GM23338 (cell line): ENCODE measurements at places on chromosomes 2 and 18.

- no peak for DNase-seq
- H3K27me3 ChIP-seq, result no peaks in the 10 kb centered on the region
- no peak overlapping the region for H3K27ac ChIP-seq
- H3K36me3 ChIP-seq, result no peaks in the 10 kb centered on the region
- no peak overlapping the region for H3K4me3 ChIP-seq
Observed at GRCh38 chr2:134676960-134677359, 41.8 kb downstream of the TMEM163 start.

DNA sequence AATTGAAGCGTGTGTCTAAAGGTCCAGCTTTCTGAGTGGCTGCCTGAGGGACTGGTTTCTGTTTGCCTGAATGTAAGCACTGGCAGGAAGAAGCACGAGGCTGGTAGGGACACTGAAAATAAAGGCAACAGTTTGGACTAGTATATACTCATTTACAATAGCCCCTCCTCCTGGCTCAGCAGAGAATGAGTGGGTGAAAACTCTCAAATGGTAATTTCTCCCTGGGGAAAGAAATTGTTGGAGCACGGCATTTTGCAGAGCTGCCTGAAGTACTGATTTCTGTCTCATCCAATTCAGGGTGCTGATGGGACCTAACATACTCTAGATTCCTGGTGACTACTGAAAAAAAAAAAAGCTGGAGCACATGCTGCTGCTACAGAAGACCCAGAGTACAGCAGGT lies 17.3 kb upstream of the SPP2 start:
- DNase-seq, result no peak
- H3K4me3 ChIP-seq, result no peak overlapping the region
- H3K36me3 ChIP-seq, result no peaks in the 10 kb centered on the region
- H3K27ac ChIP-seq, result no peak overlapping the region
- no peaks in the 10 kb centered on the region for H3K4me1 ChIP-seq

GRCh38 chr2:56534321-56534720 lies 350.5 kb downstream of the CCDC85A start:
- H3K4me3 ChIP-seq, result no peak overlapping the region
- H3K27ac ChIP-seq, result no peak overlapping the region
- H3K36me3 ChIP-seq, result no peaks in the 10 kb centered on the region
- H3K27me3 ChIP-seq, result no peaks in the 10 kb centered on the region
- no peaks in the 10 kb centered on the region for H3K4me1 ChIP-seq
- no peak for DNase-seq

DNA sequence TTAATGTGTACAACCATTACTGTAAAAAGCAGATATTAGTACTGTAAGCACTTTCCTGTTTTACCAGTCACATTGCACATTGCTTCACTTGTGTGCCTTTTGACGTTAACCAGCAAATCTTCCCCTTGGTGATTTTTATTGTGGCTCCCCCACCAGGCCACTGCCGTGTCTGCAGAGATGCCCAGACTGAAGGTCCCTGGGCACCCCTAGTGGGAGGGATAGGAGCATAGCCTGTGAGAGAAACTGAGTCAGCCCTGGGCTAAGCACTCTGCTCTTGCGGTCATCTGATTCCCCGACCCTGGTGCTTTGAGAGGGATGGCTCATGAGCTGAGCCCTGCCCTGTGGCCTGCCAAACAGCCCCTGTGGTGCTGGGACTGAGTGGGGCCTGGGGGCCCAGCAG lies 73.4 kb downstream of the INPP4A start:
- no peaks in the 10 kb centered on the region for H3K27me3 ChIP-seq
- H3K36me3 ChIP-seq, result no peaks in the 10 kb centered on the region
- H3K27ac ChIP-seq, result no peak overlapping the region
- no peak overlapping the region for H3K4me3 ChIP-seq
- peak; percentile 37 for DNase-seq

DNA sequence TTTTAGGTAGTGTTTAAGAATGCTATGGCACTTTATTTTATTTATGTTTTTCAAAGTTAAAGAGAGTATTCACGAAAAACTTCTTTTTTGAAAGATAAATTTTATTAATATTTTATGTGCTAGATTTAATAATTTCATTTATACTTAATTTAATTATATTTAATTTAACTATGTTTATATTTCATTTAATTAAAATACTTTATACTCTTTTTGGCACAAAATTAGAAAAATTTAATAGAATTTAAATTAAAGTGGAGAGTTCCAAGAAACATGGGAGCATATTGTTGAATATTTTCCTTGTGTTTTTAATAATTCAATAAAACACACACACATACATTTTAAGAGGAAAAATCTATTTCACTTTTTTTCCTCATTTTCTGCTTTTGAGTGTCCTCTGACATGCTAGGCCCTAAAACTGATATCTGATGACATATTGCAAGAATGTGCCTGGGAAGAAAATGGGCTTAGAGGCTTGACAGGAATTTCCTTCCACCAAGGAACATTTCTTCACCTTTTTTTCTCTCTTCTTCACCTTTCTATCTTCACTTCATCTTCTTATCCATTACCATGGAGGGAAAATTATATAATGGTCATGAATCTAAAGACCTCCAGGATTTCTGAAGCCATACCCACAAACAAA lies 15.4 kb downstream of the ARHGAP28 start:
- no peak for DNase-seq
- no peaks in the 10 kb centered on the region for H3K27me3 ChIP-seq
- peaks cover 6% of the 10 kb centered on the region; the same call in 1 of the 2 replicates for H3K4me1 ChIP-seq
- no peak overlapping the region for H3K4me3 ChIP-seq
- no peak overlapping the region for H3K27ac ChIP-seq
- H3K36me3 ChIP-seq, result no peaks in the 10 kb centered on the region

- no peaks in the 10 kb centered on the region for H3K27me3 ChIP-seq
- no peak overlapping the region for H3K27ac ChIP-seq
- no peaks in the 10 kb centered on the region for H3K4me1 ChIP-seq
- no peaks in the 10 kb centered on the region for H3K36me3 ChIP-seq
- H3K4me3 ChIP-seq, result no peak overlapping the region
Observed at GRCh38 chr2:132923787-132924186, 253.8 kb upstream of the LYPD1 start.

- no peaks in the 10 kb centered on the region for H3K36me3 ChIP-seq
- H3K4me3 ChIP-seq, result no peak overlapping the region
- H3K4me1 ChIP-seq, result no peaks in the 10 kb centered on the region; the same call in 1 of the 2 replicates
Observed at GRCh38 chr2:176960061-176960460, 252.5 kb upstream of the HNRNPA3 start.

DNA sequence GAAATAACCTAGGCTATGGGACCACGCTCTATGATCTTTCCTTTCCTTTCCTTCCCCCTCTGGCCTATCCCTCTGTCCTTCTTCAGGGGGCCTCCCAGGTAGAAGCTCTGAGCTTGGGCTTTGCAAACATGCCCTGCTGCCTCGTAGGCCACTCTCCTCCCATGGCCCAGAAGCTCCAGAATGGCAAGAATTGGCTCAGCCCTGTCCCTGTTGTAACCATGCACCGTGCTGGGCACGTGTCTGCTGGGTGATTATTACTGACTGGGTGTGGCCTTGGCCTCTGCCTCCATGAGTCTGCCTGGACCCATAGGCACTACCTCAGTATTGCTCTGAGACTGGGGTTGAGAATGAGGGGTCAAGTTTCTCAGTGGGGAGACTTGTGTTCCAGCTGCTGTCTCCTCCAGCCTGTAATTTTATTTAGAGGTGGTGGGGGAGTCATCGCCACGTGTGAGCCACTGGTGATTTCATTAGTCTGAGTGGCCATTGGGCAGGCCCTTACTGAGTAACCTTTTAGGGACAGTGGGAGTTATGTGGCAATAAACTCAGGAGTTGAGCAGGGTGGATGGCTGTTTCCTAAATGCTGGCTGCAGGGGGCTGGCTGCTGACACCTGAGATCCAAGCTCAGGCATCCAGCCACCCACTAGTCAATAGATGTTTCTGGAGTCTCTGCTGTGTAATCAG lies 157.9 kb downstream of the CLIP4 start:
- H3K27ac ChIP-seq, result no peak overlapping the region
- no peaks in the 10 kb centered on the region for H3K36me3 ChIP-seq
- no peak for DNase-seq
- H3K4me3 ChIP-seq, result no peak overlapping the region
- H3K4me1 ChIP-seq, result no peaks in the 10 kb centered on the region
- no peaks in the 10 kb centered on the region for H3K27me3 ChIP-seq

DNA sequence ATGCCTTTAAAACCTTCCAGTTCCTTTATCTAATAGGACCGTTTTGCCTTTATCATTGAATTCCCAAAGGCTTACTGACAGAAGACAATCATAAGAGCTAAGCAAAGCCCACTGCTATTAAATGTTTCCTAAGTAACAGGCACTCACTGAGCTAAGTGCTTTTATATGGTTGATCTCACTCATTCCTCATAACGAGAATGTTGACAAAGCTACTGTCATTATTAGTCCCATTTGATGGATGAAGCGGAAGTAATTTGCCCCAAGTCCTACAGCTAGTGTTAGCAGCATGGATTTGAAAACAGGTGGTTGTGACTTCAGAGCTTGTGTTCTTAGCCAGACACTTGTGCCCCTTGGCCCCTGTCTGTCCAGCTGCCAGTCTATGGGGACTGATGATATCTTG lies 134.8 kb upstream of the SERPINE2 start:
- H3K4me1 ChIP-seq, result no peaks in the 10 kb centered on the region
- no peak overlapping the region for H3K27ac ChIP-seq
- H3K36me3 ChIP-seq, result no peaks in the 10 kb centered on the region
- H3K27me3 ChIP-seq, result no peaks in the 10 kb centered on the region
- DNase-seq, result no peak

DNA sequence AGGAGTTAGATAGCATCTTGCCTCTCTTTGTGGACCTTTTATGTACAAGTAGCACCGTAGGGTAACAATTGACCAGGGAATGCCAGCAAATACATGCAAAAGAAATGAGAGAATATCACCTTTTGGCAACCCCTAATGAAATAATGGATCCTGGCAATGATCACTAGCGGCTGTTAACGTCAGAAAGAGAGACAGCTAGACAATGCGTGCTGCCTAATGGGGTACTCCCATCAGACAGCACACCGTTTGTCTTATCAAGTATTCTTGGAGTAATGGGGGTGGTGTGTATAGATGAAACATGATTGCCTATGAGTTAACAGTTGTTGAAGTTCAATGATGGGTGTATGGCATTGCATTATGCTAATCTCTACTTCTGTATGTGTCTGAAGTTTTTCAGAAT lies 1.6 kb downstream of the ELAC1 start:
- H3K4me1 ChIP-seq, result peaks cover 23% of the 10 kb centered on the region
- H3K36me3 ChIP-seq, result no peaks in the 10 kb centered on the region
- H3K27ac ChIP-seq, result no peak overlapping the region

DNA sequence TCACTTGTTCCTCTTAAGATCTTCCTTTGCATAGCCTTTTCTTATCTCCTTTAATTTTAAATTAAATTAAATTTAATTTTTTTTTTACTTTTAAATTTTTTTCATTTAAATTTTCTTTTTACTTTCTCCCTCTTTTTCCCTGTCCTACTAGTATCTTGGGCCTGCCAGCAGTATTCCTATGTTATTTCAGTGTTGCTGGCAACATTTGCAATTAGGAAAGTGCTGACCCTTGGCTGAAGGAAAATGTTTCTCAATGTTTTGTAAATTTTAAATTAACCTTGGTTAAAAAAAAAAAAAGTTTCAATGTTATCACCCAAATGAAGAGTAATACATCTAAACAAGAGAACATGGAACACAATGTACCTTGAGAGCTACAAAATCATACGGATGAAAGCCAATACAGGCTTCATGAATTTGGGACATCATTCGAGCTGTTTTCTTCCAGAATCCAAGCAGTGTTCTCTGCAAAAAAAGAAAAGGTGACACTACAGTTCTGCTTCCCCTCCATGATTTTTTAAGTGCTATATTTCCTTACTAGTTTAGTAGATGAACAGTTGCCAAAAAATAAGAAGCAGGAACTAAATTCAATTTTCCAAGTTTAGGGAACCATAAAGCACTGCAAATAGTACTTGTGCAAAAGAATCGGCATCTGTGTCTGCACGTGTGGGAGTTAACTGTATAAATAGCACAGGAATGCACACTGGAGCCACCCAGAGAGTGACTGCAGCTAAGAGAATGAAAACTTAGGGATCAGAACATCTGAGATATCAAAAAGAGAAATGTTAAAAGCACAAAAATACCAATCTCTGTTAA lies 55.8 kb downstream of the ICA1L start:
- no peak overlapping the region for H3K27ac ChIP-seq
- H3K36me3 ChIP-seq, result no peaks in the 10 kb centered on the region
- no peak overlapping the region for H3K4me3 ChIP-seq
- no peak for DNase-seq
- no peaks in the 10 kb centered on the region for H3K4me1 ChIP-seq
- H3K27me3 ChIP-seq, result no peaks in the 10 kb centered on the region
